ENCODE measurements at places on chromosomes 7 and 10. TPM values are rescaled to one million over a fixed set of nuclear protein-coding genes. Genes with fewer than 3 reads are reported as not detected.

- peak; percentile 26 for DNase-seq
These were observed 273.9 kb upstream of the NFE2L3 start for GRCh38 chr7:25877802-25878789.

DNA sequence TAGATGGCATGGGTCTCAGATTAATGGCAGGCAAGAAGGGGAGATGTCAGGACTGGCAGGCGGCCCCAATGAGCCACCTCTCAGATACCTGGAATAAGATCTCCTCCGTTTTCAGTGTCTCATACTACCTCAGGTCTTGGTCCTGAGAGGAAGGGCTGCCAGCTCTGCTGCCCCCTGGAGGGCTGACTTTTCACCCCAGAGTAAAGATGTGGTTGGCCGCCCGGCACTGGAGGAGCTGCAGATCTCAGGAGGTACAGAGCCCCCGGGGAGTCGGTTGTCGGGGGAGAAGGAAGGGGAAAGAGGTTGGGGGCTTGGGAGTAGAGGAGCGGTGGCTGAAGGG, 642 bp upstream of the COL13A1 start:
- DNase-seq: peak; percentile 63

DNA sequence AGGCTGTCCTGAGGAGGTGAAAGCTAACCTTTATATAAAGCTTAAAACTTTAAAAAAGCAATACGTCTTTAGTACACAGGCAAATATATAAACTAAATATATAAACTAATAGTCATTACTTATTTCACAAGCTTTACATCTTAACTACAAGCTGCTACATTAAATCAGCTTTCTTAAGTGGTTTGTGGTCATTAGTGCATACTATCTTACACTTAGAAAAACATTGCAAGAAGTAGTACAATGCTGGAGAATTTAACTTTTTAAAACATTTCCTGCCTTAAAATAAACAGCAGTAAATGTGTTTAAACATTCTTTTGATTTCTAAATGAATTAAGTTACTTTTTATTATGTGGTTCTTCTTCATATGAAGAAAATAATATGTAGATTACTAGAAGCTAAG, 36.3 kb downstream of the MET start:
- no peak for DNase-seq

DNA sequence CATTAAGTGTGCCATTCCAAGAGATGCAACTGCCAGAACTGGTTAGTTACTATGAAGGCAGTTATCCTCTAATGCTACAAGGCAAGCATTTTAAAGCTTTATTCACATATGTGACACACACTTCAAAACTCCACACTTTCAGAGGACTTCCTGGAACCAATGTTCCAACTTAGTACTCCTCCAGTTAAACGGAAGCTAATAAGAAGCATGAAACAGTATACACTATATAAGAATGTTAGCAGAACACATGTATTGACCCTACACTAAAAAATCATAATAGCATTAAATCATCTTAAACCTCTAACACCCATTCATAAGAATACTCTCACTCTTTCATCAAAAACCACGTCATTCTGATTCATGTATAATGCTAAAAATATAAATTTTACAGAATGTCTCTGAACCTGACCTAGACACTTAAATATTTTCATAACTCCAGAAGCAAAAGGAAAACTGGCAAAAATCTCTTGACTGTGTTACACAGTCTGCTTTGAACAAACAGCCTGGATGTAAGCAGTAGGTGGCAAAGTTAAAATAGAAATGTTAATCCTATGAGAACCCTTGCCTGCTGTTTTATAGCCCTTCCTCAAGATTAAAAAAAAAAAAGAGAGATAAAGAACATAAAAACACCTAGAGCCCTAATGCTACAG, 135.0 kb downstream of the SEMA3C start:
- DNase-seq: no peak

DNA sequence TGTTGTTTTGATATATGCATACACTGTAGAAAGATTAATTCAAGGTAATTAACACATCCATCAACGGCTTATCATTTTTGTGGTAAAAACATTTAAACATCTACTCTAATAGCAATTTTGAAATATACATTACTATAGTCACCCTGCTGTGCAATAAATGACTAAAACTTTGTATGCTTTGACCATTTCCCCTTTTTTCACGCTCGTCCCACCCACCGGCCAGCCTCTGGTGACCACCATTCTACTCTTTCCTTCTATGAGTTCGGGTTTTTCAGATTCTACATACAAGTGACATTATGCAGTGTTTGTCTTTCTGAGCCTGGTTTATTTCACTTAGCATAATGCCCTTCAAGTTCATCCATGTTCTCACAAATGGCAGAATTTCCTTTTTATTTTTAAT, 21.3 kb downstream of the CYCS start:
- no peak for DNase-seq

DNA sequence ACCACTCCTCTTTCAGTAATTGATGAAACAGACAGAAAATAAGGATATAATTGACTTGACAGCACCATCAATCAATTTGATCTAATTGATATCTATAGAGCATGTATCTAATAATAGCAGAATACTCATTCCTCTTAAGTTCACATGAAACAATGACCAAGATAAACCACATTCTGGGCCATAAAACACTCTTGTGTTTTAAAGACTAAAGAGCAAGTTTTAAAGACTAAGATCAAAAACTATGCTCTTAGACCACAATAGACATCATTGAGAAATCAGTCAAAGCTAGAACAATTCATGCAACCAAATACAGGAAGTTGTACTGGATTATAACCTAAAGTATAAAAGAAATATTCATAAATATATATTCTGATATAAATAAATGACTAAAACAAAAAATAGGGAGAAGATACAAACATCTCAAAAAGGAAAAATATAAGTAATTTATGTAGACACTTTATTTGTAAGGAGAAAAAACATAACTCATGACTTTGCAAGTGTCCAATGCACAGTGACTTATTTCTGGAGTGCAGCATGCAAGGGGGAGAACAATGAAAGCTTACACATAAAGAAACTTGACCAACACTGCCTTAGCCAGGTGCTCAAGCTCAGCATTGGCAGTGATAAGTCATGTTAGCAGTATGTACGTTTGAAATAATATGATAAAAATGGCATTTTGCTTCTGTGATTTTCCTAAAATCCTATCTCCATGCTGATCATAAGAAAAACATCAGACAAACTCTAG, 312.7 kb upstream of the IGFBP3 start:
- no peak for DNase-seq

DNA sequence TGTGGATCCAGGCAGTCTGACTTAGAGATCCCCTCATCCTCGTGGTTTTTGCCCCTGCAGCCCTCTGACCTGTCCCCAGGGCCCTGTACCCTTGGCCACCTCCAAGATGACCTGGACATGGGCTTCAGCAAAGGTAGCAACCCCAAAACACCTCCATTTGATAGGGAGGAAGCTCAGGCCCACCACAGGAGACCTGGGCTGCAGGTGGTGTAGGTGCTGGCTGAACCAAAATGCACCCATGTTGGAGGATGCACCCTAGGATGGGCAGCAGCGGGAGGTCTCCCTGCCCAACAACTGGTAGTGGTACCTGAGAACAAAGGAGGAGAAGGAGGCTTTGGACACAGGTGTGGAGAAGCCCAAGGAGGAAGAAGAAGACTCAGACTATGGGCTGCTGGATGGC, 188.7 kb downstream of the ZNF716 start:
- DNase-seq: no peak

- no peak for DNase-seq
These were observed 80.8 kb downstream of the CYP26A1 start for GRCh38 chr10:93154531-93154930.

DNA sequence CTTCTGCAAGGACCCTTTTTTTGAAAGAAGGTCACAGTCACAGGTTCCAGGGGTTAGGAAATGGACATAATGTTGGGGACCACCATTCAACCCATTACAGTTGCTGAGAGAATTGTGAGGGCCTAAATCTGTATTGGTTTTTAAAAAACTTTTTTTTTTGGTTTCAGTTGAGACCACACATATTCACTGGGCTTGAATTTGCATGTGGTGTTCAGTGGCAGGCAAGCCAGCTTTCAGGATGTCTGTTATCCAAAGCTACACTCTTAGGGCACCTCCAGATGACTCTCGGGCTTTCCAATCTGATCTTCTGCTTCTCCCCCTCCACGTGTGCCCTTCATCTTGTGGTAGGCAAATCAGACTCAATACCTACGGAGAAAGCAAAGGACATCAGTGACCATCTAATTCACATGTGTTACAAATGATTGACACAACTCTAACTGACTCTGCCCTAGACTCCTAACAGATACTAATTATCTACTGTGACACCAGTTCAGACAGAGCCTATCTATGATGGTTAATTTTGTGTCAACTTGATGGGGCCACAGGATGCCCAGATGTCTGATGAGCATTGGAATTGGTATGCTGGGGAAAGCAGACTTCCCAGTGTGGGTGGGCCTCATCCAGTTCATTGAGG, 93.3 kb upstream of the ELMO1 start:
- no peak for DNase-seq

The PRR15 gene
- not detected for total RNA-seq

The LAMB1 gene
- total RNA-seq: 18.9 TPM

The ZNF804B gene
- not detected for total RNA-seq
